ENCODE measurements at places on chromosomes 6 and 20.

DNA sequence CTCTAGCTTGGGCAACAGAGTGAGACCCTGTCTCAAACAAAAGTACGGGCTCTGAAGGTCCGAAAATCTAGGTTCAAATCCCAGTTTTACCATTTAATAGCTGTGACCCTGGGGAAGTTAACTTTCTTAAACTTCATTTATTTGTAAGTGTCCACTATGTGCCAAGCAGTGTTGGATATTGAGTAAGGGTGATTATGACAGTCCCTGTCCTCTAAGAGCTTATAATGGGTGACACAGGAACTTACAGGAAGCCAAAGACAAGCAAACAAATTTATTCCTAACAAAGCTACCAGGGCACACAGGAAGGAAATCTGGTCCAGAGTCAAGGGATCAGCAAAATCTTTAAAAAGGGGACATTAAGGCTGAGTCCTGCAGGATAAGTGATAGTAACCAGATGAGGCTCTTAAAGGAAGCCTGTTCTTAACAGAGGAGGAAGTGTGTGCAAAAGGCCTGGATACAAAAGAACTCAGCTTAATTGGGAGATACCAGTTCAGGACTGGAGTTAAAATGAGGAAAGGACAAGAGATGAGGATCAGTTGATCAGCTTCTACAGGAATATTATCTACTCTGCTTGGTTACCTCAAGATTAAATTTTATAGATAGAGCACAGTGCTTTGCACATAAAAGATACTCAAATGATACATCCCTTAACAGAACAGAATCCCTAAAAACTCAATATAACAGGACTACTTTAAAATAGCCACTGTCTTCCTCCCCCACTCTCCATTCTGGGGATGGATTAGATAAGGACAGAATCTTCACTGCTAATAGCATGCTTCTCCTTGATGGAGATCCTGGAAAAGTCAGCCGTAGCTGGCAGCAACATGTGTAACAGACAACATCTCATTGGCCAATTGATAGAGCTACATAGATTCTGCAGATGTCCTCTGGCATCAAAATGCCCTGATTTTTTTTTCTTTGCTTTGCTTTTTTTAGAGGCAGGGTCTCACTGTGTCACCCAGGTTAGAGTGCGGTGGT lies 6.1 kb downstream of the SNX3 start:
- DNase-seq = no peak

GRCh38 chr6:44029444-44030185 lies 97.6 kb downstream of the MRPL14 start:
- peak; percentile 73 for DNase-seq

- no peak for DNase-seq
Observed at GRCh38 chr6:52976591-52977035, 18.5 kb downstream of the GSTA4 start.

GRCh38 chr6:130560231-130560630 lies 194.4 kb downstream of the TMEM200A start:
- DNase-seq = peak; percentile 23

- no peak for DNase-seq
Observed at GRCh38 chr6:1576166-1576565, 33.5 kb upstream of the FOXC1 start.

DNA sequence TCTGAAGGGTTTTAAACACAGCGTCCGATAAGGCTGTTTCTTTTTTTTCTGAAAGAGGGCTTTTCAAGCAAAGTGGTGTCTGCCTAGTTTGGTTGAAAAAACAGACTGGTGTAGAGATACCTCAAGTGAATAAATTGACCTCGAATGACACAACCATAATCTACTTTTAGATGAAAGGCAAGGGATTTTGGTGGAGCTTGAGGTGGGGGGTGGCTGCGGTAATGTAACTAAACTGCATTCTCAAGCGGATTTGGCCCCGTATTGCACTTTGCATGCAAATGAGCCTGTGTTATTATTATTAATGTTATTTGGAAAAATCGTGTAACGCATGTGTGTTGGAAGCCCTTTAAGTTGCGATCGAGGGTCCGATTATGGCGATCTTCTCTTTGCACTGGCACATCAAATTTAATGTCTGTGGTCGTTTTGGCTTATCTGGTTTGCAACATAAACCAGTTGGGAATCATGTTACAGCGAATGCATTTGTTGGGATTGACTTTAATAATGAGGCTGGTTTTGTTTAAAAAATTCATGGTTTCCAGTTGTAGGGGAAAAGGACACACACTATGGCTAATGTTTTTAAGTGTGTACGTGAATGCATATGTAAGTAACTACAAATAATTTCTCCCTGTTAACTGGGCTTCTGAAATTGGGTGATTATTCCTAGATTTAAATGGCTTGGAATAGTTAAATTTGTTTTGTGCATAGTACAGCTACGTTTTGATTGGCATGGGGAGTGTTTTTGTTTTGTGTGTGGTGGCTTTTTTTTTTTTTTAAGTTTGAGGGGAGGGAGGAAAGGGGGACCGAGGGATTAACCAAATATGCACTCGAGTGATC lies 1.0 kb downstream of the JARID2 start:
- DNase-seq = peak; percentile 44

GRCh38 chr6:157486572-157486971 lies 105.6 kb downstream of the ZDHHC14 start:
- no peak for DNase-seq

GRCh38 chr6:93433592-93433991 lies 14.2 kb upstream of the EPHA7 start:
- DNase-seq = no peak

GRCh38 chr6:157203764-157204163 lies 119.6 kb downstream of the TMEM242 start:
- DNase-seq = no peak

- peak; percentile 31 for DNase-seq
Observed at GRCh38 chr20:34557936-34558319, 590 bp upstream of the MAP1LC3A start.

GRCh38 chr6:91482498-91482897 lies 895.6 kb upstream of the MAP3K7 start:
- DNase-seq = no peak

- DNase-seq = no peak
Observed at GRCh38 chr6:108619431-108620197, 58.9 kb downstream of the FOXO3 start.

- DNase-seq = peak; percentile 32
Observed at GRCh38 chr6:117976030-117976651, 69.1 kb downstream of the SLC35F1 start.

DNA sequence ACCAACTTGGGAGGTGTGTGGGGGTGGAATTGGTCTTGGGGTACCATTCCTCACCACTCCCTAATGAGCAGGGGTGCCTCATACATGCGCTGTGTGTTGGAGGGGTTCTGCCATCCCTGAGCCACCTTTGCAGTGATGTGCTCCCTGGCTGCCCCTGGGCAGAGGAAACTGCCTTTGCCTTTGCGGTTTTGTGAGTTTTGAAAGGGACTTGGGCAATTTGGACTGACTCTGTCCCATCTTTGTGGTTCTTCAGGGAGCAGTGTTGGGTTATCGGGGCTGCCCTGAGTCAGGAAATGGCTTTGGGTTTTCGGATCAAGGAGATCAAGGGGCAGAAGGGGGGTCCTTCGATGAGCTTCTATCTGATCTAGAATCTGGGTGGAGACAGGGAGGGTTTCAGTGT lies 3.9 kb upstream of the PHACTR3 start:
- DNase-seq = no peak

DNA sequence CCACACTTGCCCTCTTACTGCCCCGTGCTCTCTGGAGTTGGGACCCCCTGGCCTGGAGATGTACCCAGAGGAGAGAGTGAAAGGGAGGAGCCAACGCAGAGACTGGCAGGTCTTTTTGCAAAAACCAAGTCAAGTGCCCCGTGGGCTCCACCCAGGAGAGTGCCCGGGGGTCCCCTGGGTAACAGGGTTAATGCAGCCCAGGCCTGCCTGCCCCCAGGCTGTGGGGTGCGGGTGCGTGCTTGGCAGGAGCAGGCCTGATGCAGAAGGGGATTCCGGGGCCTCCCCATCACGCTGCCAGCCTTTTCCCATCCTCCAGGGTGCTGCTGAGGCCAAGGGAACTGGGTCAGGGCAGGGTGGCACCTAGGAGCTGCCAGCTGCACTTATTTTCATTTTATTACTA lies 184.4 kb downstream of the ERMARD start:
- DNase-seq = no peak

GRCh38 chr6:155424181-155424580 lies 31.5 kb downstream of the NOX3 start:
- DNase-seq = no peak

GRCh38 chr6:75581231-75581630 lies 20.4 kb upstream of the SENP6 start:
- DNase-seq = peak; percentile 51

GRCh38 chr20:62745279-62745951 lies 36.8 kb downstream of the NTSR1 start:
- DNase-seq = no peak

DNA sequence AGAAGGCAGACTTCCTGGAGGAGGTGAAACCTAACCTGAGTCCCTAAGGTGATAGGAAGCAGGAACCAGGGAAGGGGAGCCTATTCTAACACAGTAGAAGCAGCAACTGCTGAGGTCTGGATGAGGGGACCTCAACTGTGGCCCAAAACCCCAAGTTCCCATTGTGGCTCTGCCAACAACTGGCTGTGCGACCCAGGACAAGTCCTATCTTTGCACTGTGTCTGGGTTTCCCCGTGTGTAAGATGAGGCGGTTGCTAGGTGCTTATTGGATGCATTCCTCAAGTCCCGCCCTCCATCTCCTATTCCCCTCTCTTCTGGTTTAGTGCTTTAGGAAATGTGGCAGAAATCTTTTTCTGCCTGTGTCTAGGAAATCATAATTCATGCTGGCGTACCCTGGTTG lies 52.2 kb upstream of the TTPAL start:
- no peak for DNase-seq

DNA sequence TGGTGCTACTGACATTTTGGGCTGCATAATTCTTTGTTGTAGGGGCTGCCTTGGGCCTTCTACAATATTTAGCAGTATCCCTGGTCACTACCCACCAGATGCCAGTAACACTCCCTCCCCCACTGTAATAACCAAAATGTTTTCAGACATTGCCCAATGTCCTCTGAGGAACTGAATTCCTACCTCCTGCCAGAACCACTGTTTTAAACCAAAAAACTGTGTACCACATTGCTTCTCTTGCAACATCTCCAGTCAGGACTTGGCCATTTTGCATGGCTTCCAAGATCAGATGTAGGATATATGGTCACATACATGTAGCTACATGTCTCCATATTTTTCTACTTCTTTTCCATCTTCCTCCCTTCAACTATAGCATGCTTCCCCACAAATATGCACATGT lies 97.4 kb upstream of the IFNGR1 start:
- no peak for DNase-seq

GRCh38 chr20:37202267-37202943 lies 23.1 kb upstream of the MROH8 start:
- peak; percentile 98 for DNase-seq

- DNase-seq = peak; percentile 91
Observed at GRCh38 chr20:62740286-62741141, 31.9 kb downstream of the NTSR1 start.

GRCh38 chr20:50580016-50580747 lies 70.0 kb downstream of the PTPN1 start:
- DNase-seq = peak; percentile 65

GRCh38 chr6:68497927-68498326 lies 137.2 kb upstream of the ADGRB3 start:
- DNase-seq = no peak

DNA sequence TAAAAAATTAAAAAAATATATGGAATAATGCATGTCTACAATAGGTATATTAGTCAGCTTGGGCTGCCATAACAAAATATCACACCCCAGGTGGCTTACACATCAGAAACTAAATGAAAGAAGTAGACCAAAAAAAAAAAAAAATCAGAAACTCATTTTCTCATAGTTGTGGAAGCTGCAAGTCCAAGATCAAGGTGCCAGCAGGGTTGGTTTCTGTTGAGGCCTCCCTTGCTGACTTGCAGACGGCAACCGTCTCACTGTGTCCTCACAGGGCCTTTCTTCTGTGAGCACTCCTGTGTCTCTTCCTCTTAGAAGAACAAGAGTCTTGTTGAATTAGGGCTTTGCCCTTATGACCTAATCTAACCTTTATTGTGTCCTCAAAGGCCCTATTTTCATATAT lies 11.4 kb upstream of the GDAP1L1 start:
- no peak for DNase-seq

DNA sequence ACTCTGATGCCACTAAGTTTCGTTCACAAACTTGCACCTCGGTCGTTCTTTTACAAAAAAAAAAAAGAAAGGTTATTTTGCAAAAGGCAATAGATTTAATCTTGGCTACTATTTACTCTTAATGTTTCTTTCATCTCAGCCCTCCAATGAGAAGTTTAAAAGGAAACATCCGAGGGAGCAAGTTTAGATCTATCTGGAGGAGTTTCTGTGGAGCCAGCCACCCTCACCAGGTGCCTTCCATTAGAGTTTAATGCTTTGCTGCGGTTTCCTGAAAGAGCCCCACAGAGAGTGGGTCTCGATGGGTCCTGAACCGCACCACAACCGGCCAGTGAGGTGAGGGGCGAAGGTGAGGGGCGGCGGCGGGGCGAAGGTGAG lies 632 bp downstream of the PRKN start:
- no peak for DNase-seq

DNA sequence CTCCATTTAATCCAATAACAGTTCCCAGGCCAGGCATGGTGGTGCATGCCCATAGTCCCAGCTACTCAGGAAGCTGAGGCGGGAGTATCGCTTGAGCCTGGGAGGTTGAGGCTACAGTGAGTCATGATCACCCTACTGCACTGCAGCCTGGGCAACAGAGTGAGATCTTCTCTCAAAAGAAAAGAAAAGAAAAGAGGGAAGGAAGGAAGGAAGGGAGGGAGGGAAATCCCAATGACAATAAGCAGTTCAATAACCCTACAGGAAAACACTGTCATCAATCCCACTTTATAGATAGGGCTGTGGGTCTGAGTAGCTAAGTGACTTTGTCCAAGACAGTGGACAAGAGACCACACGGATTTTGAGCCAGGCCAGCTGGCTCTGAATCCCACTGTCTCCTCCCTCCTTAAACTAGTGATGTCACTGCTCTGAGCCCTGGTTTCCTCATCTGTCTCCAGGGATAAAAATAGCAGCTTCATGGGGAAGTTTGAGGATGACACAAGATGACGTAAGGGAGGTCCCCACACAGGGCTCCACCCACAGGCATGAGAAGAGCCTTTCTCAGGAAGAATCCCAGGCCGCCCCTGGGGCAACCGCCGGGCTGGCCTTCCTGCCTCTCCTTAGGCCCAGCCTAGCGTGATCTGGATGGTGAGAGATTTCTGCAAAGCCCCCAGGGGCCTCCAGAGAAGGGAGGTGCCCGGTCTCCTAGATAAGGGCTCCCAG lies 7.2 kb upstream of the TRIB3 start:
- peak; percentile 85 for DNase-seq

- DNase-seq = no peak
Observed at GRCh38 chr6:167499161-167499660, 174.3 kb downstream of the TTLL2 start.

DNA sequence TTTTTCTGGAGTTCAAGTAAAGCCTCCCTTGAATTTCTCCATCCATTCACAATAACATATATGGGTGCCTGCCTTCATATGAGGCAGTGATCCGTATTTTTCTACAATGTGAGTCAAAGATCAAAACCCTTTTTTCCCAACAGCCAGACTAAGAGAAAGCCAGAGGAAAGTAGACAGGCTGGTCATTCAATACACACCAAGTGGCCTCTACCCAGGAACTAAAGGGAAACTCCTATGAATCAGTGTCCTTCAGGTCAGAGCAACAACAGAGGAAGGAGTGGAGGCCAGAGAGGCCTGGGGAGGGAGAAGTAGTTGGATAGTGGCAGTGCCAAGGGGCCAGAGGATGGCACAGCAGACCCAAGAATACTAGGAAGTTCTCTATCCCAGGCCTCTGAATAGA lies 23.8 kb downstream of the SIM1 start:
- DNase-seq = peak; percentile 39

Data from EH (cell line).